ENCODE measurements at places on chromosomes 5 and 9. TPM values are rescaled to one million over a fixed set of nuclear protein-coding genes. Genes with fewer than 3 reads are reported as not detected.

GRCh38 chr5:109690975-109691574 is 1.3 kb downstream of the MAN2A1 start:
- peak; percentile 67 for DNase-seq

COL15A1 gene
- total RNA-seq = 0.77 TPM

APBA1 gene
- 0.53 TPM for total RNA-seq

ARSK gene
- total RNA-seq = 4.0 TPM

DNA sequence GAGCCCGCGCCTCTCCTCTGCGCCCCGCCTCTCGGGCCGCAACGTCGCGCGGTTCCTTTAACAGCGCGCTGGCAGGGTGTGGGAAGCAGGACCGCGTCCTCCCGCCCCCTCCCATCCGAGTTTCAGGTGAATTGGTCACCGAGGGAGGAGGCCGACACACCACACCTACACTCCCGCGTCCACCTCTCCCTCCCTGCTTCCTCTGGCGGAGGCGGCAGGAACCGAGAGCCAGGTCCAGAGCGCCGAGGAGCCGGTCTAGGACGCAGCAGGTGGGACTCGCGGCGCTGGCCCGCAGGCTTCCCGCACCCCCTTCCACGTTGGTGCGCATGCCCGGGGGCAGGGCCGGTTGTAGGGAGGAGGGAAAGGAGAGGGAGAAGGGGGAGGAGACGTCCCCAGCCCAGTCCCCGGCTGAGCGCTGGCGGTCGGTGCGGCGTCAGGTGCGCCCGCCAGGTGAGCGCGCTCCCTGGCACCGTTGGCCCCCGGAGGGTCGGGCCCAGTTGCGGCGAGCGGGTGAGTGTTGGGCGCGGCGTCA is at the start of gene OCLN:
TSS of gene OCLN (plus strand) at position 400 of the 532 bp plus-strand sequence. CDS start 11,455 bp downstream, outside the sequence.
- peak; percentile 60 for DNase-seq

DNA sequence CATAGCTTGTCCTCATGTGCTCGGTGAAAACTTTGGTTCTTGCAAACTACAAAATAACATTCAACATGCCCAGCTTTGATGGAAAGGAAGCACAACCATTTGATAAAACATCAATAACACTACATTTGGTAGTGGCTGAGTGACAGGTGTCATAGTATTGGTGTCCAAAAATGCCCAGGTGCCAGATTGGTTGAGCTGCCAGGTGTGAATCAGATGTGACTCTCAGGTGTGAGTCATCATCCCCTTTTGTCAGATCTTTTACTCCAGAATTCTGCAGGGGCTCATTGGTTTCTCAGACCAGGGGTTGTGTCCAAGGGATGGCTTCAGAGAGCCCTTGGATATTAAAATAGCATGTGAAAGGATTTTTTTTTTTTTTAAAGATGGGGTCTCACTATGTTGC is 22.5 kb upstream of the POMT1 start:
- DNase-seq = no peak

DNA sequence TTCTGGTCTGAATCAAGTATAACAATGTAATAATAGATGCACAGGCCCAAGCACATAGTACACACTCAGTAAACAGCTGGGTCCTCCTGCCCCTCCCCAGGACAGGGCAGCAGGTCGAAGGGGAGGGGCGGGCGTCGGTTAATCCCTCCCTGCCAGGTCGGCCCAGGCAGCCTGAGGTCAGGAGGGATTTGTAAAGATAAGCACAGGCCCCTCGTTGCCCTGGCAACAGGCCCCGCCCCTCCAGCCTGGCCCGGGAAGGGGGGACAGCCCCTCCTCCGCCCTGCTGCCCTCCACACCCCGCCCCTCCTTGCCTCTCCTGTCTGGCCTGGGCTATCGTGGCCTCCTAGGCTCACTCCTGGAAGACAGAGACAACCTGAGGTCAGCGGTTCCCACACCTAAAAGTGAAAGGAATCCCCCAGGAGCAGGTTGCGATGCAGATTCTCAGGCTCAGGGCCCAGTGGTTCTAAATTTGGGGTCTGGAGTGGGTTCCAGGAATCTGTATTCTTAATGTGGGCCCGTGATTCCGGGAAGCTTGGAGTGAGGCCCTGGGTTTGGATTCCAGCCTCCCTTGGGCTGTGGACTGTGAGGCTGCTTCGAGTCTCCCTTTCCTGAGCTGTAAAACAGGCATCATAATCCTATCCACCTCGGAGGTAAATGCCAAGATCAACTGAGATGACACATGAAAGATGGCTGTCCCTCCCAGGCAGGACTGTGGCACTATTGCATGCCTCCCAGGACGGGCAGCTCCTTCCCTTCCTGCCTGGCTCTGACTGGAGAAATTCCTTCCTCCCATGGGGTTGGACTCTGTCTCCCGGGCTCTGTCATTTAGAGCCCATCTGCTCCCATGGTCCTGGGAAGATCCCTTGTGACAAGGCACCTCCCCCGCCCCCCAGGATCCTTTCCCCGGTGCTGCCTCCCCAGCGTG is 4.4 kb downstream of the CRB2 start:
- peak; percentile 32 for DNase-seq

- DNase-seq = peak; percentile 11
Measured at GRCh38 chr9:109619310-109619709, 121.2 kb upstream of the PTPN3 start.

GRCh38 chr5:5246736-5247135 is 106.6 kb downstream of the ADAMTS16 start:
- DNase-seq = no peak

SH3RF2 gene
- total RNA-seq = 0.77 TPM

MAP1B gene
- 3.1 TPM for total RNA-seq

SHISAL2B gene
- not detected for total RNA-seq

SLC6A7 gene
- total RNA-seq = not detected

Measured in SK-MEL-5 (cell line).